Hepatic stellate cell (primary cell): ENCODE measurements at places on chromosomes 16 and 17.

- no peak for DNase-seq
Observed at GRCh38 chr17:17264430-17264829, 16.6 kb downstream of the COPS3 start.

DNA sequence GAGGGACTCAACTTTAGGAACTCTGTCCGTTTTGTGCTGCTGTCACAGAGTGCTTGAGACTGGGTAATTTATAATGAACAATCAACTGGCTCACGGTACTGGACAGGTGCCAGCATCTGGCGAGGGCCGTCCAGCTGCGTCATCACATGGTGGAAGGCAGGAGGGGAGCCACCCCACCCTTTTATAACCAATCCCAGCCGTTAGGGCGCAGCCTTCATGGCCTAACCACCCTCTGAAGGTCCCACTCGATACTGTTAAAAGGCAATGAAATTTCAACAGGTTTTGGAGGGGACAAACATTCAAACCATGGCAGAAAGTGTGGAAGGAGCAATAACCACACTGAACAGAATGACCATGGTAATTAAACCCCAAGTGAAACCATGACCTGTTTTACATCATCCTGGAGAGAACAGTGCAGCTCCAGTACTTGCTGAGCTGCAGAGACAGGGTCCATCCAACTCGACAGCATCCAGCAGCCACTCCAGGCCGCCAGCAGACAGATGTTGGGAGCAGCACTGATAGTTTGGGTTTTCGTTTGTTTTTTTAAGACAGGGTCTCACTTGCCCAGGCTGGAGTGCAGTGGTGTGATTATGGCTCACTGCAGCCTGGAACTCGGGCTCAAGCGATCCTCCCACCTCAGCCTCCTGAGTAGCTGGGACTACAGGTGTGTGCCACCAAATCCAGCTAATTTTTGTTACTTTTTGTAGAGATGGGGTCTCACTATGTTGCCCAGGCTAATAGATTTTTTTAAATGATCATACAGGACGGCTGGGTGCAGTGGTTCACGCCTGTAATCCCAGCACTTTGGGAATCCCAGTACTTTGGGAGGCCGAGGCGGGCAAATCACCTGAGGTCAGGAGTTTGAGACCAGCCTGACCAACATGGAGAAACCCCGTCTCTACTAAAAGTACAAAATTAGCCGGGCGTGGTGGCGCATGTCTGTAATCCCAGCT, 11.0 kb downstream of the CHMP6 start:
- DNase-seq = peak; percentile 62

- no peak for DNase-seq
Observed at GRCh38 chr17:75917141-75917916, 12.6 kb upstream of the MRPL38 start.

DNA sequence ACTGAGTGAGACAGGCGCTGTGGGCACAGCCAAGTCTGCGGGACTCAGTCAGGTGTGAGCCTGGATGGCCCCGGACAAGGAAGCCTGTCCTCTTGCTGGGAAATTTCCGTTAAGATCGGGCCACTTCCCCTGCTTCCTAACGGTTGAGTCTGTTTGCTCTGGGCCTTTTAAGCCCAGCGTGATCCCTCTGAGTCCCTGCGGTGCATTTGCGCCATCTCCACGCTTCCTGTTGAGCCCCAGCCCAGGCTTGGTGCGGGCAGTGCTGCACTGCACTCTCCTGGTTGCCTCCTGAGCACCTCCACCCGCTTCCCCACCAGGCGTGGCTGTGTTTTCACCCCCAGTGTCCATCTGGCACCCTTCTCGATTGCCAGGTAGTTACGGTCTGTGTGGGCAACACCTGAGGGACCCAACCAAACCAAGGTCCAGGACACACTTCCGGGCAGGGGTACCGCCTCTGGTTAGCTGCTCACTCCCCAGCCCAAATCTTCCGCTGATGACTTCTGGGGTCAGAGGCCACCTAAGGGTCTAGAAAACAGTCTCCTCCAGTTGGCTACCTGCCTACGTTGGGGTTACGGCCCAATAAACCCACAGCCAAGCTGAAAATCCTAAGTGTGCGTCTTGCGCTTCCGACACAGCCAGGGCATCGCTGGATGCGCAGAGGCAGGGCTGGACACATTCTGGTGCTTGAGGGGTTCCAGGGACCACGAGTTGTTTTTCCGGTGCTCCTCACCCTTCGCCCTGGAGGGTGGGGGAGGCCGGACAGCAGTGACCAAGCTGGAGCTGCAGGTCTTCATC, 1.4 kb upstream of the SLC25A10 start:
- no peak for DNase-seq

- DNase-seq = no peak
Observed at GRCh38 chr16:29808219-29808900, 2.0 kb downstream of the MAZ start.

- DNase-seq = no peak
Observed at GRCh38 chr16:27378871-27379481, 23.0 kb upstream of the IL21R start.

GRCh38 chr16:28193530-28194423, 18.0 kb downstream of the XPO6 start:
- DNase-seq = peak; percentile 68

GRCh38 chr17:29177871-29178749, 2.1 kb downstream of the MYO18A start:
- no peak for DNase-seq

DNA sequence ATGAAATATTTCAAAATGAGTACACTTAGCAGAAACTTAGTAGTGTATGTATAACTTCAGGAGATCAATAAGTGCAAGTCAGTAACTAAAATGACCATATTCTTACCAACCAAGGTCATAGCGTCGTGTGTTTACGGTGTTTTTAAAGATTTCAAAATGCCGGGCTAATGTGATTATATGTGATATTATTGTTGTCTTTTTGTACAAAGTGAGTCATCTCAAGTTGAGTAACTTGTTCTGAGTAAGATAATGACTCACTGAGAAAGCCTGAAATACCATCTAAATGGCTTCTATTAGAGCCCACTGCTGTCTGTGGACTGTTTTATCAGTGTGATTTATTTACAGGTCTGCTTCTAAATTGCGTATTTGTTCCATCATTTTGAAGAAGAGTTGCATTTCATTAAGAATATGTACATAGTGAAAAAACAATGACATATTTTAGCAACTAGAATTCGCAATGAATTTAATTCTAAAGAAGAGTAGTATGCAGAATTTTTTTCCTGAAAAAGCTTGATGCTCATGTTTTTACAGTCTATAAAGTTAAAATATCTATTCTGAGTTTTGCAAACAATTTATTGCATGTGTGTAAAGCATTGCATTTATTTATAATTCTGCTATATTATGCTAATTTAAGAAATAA, 12.7 kb downstream of the KRT12 start:
- DNase-seq = peak; percentile 45

- no peak for DNase-seq
Observed at GRCh38 chr17:73493956-73494926, 150.0 kb downstream of the SDK2 start.
